ENCODE measurements at places on chromosomes 11 and 22.

GRCh38 chr11:69640995-69641581, at the start of gene CCND1:
CCND1 (plus strand) TSS chr11:69641156; CDS start chr11:69641314, 158 bp downstream.
- DNase-seq = peak; percentile 99

GRCh38 chr22:48599346-48599745, 1228.3 kb downstream of the BRD1 start:
- no peak for DNase-seq

- DNase-seq = no peak
Observed at GRCh38 chr11:1918436-1919315, 827 bp upstream of the TNNT3 start.

DNA sequence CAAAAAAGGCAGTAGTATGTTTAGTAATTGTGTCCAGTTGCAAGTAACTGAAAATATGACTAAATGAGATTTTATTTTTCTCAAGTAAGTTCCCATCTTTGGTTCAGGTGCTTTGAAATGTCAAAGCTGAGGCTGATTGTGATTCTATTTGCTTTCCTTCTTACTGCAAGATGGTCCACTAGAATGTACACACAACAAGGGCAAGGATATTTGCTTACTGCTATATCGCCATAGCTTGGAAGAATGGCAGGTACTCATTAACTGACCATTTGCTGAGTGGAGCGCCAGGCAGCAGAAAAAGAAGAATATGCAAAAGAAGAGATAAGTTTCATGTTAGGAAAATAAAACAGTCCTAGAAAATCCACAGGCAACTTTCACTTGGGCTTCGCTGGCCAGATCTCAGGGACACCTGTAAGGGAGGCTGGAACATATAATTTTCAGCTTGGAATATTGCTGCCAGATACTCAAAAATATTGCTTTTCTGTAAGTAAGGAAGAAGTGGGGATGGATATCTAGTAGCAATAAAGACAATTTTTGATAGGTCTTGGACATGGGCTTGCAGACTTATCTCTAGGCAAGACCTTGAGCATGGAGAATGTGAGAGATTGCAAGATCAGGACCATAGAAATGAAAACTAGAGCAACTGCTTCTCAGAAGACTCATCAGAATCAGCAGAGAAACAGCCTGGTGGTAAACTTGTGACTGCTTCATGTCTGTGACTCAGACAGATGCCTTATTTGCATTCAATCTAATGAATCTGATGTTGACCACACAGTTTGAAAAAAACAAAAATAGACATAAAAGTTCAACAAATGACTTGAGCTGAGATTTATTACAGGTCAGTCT, 44.8 kb upstream of the OR9Q1 start:
- no peak for DNase-seq

- peak; percentile 49 for DNase-seq
Observed at GRCh38 chr11:47979378-47980087, 826 bp upstream of the PTPRJ start.

GRCh38 chr22:36864454-36865215, 3.8 kb downstream of the NCF4 start:
- no peak for DNase-seq

DNA sequence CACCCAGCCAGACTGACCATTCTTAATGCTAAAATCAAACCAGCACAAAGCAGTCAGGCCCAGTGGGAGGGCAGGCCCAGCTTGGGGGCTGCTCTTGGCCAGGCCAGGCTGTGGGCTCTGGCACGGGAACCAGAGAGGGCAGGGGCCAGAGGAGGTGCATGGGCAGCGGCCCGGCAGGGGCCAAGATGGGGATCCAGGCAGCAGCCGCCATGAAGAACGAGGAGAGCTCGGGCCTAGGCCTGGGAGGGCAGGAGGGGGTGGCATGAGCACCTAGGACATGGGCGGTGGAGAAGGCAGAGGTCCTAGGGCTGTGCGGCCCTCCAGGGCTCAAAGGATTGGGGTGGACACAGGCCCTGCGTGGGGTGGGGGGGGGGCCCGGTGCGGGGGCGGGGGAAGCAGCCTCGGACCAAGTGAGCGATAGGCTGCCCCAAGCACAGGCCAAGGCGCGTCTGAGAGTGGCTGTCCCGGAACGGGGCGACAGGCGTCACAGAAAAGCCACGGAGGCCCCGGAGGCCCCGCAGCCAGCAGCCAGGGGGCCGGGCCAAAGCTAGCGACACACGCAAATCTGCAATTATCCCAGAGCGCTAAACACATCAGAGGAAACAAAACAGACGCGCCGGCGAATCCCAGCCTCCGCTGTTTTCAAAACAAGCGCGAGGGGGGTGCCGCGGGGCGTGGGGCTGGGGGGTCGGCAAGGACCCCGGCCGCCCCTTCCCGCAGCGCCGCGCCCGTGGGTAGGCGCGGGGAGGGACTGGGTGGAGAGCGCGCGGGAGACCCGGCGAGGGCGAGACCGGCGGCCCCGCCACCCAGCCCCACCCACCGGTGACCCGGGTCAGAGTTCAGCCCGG, 8.3 kb downstream of the PLXNB2 start:
- no peak for DNase-seq

GRCh38 chr11:111361052-111361801, 17.8 kb downstream of the POU2AF1 start:
- no peak for DNase-seq
